ENCODE measurements at places on chromosomes 12 and 14.

- no peak for DNase-seq
Measured at GRCh38 chr14:67313153-67313552, 46.5 kb downstream of the ATP6V1D start.

- DNase-seq, result no peak
Measured at GRCh38 chr14:81385886-81386285, 14.2 kb downstream of the STON2 start.

- no peak for DNase-seq
Measured at GRCh38 chr14:99441157-99441870, 39.3 kb downstream of the SETD3 start.

- no peak for DNase-seq
Measured at GRCh38 chr14:38311655-38312054, 55.8 kb upstream of the CLEC14A start.

GRCh38 chr12:107903341-107904061, 129.0 kb downstream of the ASCL4 start:
- DNase-seq, result peak; percentile 46

DNA sequence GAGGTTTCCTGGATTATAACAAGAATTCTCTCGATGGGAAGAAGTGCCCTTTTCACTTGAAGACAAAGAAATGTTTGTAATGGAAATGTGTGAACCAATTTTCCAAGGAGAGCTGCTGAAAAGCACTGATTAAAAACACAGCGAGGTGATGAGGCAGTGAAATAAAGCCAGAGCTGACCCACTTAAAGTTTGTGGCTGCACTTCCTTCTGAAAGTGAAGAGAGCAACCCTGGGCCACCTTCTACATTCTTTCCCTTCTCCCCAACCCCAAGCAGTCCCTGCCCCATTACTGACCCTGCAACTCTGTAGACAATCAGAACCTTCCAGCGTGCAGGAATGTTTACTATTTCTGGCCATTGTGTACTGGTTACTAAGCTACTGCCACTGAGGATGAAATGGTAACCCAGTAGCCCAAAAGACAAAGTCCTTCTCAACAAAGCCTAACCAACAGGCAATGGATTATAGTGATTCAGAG, 173.9 kb downstream of the TTC7B start:
- peak; percentile 63 for DNase-seq

GRCh38 chr12:98698603-98699463, 53.7 kb downstream of the APAF1 start:
- DNase-seq, result peak; percentile 71

DNA sequence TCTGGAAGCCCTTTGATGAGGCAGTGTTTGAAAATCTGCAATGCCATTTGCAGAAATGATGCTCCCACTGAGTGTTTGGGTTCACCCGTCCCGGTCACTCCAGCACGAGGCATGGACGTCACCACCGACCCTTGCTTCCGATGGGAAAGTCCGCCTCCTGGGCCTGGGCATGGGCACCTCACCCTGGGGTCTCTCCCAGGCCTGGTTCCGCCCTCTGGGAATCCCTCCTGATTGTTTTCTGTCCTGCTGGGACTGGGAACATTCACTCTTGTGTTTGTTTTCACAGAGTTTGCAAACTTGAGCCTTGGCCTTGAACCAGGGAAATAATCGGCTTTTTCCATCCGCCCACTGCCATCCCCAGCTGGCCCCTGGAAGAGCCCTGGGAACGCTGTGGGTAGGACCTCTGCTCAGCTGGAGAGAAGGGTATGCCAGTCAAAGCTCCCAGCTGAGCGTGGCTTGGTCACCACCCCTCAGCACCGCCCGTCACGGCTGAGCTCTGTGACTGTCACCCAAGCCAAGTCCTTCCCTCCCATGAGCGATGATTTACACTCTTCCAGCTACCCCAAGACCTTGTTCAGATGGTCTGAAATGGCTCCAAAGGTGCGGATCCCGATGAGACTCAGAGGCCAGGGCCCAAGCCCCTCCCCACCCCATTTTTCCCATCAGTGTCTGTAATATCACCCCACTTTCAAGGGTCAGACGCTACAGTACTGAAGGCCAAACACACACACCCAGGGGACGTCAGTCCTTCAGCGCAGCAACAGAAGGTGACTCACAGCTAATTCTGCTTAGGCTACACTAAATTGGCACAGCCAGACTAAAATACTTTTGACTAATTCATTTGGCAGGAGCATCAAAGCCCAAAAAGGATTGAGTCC, 34.1 kb upstream of the FZD10 start:
- no peak for DNase-seq

- no peak for DNase-seq
Measured at GRCh38 chr14:100176811-100177327, 17.4 kb upstream of the DEGS2 start.

DNA sequence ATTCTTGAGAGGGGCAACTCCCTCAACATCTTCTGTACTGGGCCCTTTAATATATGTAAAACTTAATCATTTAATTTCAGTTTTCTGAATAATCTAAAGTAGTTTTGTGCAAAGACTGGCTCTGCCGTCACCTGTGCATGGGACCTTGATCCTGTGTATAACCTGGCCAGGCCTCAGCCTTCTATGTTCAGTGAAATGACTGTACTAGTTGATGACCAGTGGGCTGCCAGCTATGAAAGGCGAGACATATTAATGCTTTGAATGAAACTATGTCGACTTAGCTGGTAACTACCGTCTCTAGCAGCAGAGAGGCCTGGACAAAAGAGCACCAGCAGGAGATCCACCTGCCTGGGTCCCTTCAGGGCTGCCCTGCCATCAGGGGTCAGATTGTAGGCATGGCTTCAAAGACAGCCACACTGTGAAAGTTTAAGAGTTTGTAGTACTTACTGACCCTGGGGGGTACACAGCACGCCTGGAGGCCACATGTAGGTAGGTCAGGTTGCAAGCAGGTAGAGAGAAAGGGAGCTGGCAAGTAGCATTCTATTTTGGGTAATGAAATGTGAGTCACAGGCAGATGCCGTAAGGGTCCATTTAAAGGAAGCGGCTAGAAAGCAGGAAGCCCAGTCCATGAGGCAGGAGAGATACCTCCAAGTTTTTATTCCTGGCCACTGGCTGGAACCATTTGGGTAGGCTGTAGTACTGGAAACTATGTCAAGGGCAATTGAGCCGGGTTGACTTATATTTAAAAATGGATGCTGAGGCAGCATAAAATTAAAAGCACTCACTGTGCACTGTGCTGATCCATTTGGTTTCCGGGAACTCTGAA, 77.2 kb downstream of the BHLHE41 start:
- DNase-seq, result peak; percentile 77

DNA sequence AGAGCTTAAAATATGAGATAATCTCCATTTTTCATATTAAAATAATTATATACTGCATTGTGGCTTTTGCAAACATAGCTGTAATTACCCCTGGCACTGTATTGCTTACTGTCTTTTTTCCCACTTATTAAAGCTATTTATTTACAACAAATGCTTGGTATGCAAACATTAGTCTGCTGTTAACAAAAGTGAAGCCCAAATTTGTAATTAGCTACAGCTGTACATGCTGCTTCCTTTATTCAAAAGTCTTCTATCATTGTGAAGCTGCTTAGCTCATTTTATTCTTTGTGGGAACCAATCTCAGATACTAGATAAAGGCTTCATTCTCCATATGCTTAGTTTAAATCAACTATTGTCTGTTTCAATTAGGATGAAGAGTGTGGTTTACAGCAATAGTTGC, 425.8 kb upstream of the FOXG1 start:
- no peak for DNase-seq

Measured in kidney tubule cell (primary cell).